ENCODE measurements at places on chromosomes 1 and 21.

DNA sequence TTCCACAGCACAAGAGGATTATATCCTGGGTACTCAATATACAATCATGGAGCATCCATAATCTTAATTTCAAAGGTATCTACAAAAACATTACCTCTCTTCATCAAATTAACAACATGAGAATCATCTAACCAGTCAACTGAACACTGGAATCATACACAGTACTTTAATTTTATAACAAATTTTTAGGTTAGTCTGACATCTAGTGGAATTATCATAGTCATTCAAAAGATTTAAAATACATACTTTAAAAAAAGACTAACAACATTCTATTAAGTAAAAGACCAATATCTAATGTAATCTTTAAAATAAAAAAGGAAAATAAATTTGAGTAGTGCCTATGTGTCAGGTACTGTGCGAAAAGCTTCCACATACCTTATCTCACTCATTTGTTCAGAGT lies 16.8 kb upstream of the SH3GLB1 start:
- DNase-seq = no peak

GRCh38 chr1:65068202-65069010 lies 79.6 kb upstream of the AK4 start:
- DNase-seq = peak; percentile 60

DNA sequence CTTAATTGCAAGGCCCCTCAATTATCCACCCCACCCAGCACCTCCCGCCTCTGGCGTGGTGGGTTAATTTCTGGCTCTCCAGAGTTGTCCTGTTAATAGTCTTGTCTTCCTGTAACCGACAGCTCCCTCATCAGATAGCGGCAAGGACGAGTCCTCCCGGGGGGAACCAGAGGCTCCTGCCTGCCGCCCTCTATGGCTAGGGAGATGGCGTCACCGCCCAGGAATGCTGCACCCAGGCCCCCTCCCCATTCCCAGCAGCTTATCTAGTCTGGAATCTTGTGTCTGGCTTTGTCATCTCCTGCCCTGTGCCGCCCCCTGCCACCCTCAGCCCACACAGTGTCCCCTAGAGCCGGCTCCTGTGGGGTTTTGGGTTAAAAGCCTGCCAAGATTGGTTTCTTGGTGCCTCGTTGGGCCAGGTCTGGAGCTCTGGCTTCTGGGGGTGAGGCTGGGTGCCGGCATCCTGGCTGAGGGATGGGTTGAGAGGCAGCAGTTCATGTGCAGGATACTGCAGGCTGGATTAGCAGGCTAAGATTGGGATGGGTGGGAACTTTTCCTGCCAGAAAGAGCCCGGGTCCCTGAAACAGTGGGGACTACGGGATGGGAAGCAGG lies 48.8 kb downstream of the EDN2 start:
- DNase-seq = no peak

DNA sequence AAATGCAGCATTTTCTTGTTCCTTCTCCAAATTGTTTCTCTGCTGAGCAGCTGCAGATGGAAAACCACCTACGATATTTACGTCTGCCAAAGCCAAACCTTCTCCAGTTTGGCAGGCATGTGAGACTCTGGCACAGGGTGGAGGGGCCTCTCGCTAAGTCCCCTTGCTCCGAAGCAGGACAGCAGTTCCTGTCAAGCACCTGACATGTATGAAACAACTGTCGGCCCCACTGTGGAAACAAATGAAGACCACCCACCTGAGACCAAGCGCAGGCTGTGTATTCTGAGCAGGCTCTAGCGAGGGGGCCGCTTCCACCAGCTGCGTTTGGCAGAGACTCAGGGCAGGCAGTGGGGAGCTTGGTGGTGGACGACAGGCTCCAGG lies 74.7 kb downstream of the RIPK4 start:
- DNase-seq = no peak

- DNase-seq = no peak
Measured at GRCh38 chr1:31957701-31958674, 19.8 kb upstream of the PTP4A2 start.

DNA sequence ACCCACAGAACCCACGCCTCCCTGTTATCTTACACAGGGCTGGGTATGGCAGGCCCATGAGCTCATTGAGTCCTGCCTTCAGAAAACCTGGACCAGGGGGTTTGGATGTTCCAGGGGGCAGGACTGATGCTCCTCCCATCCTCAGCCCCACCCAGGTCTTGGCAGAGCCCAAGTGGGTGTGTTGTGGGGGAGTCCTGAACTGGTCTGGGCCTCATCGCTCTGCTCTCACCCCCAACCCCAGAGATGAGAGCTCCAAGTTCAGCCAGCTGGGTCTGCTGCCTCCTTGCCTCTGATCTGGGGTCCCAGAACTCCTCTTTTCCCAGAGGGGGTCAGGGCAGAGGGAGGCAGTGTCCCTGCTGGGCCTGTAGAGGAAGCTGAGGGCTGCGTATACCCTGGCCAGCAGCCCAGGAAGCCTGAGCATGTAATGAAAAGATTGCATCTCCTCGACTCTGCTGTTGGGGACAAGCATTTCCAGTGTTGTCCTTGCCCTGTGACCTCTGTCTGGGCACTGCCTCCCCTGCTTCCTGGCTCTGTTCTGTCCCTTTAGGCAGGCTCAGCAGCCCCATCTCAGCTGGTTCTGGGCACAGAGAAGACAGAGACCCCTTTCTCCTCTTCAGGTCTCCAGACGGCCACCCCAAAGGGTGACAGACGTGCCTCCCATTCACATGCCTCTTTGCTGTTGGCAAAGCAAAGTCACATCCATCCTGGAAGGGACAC lies 54.7 kb upstream of the EPS8L3 start:
- no peak for DNase-seq

- no peak for DNase-seq
Measured at GRCh38 chr1:87240661-87241285, 87.9 kb upstream of the LMO4 start.

GRCh38 chr21:17848228-17848627 lies 29.1 kb upstream of the C21orf91 start:
- no peak for DNase-seq

DNA sequence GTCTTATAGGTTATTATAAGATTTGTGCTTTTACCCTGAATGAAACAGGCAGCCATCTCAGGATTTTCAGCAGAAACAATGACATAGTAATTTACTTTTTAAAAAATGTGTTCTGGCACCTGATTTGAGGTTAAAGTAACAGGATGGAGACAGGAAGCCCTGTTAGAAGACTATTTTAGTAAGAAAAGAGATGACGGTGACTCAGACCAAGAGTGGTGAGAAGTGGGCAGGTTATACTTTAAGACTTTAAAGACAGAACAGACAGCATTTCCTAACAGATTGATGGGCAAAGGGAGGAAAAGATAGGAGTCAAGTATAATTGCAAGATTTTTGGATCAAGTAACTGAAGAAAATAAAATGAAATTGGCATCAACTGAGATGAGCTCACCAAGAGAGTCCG lies 436.8 kb upstream of the NR5A2 start:
- no peak for DNase-seq

GRCh38 chr1:227356620-227357146 lies 38.4 kb upstream of the CDC42BPA start:
- no peak for DNase-seq

DNA sequence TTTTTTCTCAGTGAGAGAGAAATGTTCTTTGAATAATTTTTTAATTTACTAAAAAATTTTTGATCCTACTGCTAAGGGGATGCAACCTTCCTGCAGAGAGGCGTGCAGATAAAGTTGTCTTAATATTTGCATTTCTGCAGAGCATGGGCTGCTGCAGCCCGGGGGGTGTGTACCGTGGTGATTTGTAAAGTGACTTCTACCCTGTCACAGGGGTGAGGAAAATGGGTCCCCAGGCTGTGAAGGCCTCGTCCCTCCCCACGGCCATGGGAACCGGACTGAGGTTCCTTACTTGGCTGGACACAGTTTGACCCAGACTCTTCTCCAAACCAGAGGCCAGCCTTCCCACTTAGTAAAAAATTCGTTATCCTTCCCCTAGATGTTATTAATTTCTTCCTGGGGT lies 9.5 kb upstream of the C1orf174 start:
- DNase-seq = no peak

DNA sequence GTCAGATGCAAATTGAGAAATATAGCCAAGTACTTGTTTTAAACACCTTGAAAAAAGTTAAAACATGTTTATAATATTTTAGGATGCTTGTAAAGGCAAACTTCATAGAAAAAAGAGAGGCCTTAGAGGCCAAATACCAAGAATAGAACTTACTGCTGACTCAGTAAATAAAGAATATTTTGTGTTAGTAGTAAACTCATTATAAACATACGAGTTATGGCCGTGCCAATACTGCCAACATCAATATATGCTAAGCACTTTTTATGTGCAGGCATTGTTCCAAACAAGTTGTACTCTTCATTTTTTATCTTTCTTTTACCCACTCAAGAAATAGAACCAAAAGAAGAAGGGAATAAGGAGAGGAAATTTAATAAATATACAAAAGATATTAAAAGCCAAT lies 705.9 kb upstream of the NCAM2 start:
- no peak for DNase-seq

- no peak for DNase-seq
Measured at GRCh38 chr1:174174461-174175329, 15.4 kb downstream of the RABGAP1L start.

- no peak for DNase-seq
Measured at GRCh38 chr1:214155987-214156625, 124.9 kb upstream of the SMYD2 start.

DNA sequence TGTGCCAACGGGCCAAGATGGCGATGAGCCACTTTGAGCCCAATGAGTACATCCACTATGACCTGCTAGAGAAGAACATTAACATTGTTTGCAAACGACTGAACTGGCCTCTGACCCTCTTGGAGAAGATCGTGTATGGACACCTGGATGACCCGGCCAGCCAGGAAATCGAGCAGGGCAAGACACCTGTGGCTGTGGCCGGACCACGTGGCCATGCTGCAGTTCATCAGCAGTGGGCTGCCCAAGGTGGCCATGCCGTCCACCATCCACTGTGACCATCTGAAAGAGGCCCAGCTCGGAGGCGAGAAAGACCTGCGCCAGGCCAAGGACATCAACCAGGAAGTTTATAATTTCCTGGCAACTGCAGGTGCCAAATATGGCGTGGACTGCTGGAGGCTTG lies 32.2 kb upstream of the GPR137B start:
- no peak for DNase-seq

GRCh38 chr1:54274881-54275280 lies 74.9 kb downstream of the MRPL37 start:
- no peak for DNase-seq

GRCh38 chr1:214228976-214229375 lies 52.0 kb upstream of the SMYD2 start:
- no peak for DNase-seq

DNA sequence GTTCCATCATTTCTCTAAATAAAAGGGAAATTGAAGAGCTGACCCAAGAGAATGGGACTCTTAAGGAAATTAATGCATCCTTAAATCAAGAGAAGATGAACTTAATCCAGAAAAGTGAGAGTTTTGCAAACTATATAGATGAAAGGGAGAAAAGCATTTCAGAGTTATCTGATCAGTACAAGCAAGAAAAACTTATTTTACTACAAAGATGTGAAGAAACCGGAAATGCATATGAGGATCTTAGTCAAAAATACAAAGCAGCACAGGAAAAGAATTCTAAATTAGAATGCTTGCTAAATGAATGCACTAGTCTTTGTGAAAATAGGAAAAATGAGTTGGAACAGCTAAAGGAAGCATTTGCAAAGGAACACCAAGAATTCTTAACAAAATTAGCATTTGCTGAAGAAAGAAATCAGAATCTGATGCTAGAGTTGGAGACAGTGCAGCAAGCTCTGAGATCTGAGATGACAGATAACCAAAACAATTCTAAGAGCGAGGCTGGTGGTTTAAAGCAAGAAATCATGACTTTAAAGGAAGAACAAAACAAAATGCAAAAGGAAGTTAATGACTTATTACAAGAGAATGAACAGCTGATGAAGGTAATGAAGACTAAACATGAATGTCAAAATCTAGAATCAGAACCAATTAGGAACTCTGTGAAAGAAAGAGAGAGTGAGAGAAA lies 38.4 kb downstream of the CENPF start:
- DNase-seq = peak; percentile 40

DNA sequence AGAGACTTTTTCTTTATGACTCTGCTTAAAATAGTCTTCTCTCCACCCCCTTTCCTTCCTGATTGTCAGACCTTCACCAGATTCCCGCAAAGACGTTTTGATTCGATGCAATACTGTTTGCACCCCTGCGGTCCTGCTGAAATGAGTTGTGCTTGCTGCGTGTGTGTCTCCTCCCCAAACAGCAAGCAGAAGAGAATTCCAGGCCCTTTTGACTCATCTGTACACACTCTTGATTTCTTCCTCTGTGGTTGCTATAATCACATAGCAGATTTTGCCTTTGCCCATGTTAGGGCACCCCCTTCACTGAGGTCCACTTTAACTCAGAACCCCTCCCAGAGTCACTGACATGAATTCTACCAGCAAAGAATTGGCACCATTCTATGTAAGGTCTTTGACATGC lies 136.5 kb downstream of the ZZZ3 start:
- no peak for DNase-seq

DNA sequence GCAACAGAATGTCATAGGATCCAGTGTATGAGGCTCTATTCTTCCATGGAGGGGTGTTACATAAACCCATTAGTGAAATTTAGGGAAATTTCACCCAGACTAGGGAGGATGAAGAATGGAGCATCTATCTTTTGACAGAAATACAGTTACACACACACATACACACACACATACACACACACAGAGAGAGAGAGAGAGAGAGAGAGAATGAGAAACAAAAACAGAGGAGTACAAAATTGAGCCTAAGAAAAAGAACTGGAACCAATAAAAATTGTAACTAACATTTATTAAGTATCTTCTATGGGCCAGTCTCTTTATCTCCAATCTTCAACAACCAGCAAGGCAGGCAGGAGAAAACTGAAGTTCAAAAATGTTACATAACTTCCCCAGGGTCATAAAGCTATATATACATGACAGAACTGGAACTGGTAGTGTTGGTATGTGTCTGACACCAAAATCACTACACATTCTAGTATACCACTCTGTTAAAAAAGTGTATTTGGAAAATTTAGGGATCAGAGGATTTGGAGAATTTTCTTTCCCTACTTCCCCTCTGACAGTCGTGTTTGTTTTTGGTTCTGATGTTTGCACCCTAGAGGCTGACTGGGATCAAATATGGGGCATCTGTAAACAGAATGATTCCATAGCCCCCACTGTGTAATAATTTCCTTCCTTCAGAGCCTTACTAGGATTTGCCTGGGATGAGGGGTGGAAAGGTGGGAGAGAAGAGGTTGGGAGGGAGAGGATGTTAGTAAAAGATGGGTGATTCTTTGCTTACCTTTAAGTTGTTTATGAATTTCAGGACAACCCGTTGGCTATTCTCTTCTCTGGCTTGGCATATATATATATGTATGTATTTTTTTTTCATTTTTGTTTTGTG lies 1.0 kb upstream of the ZFYVE9 start:
- no peak for DNase-seq

DNA sequence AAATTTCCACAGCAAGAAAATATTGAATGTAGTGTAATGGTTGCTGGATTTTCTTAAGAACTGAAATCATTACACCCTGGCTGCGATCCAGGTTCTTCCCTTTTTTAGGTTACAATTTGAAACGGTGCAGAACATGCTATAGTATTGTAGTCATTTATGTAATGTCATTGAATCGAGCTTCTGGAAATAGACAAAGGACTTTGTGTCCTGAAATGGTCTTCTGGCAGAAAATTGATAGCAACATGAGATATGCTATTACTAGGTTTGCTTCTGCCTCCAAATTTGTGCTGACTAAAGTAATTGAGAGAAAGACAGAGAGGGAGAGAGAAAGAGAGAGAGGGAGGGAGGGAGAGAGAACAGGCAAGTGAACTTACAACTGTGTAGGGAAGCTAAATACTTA lies 146.2 kb upstream of the NFIA start:
- DNase-seq = no peak

All from stimulated activated naive CD4-positive, alpha-beta T cell (primary cell).